Esophagus muscularis mucosa (tissue), 4 donors: ENCODE measurements at places on chromosomes 5 and 9. TPM values are rescaled to one million over a fixed set of nuclear protein-coding genes. Genes with fewer than 3 reads are reported as not detected.
A peak's percentile ranks its signal among the peaks of the same experiment; 100 is the strongest.

- DNase-seq, result no peak
Observed at GRCh38 chr9:130542038-130542437, 37.3 kb upstream of the FUBP3 start.

- no peak for DNase-seq
Observed at GRCh38 chr5:60333005-60333571, 366.9 kb downstream of the DEPDC1B start.

- no peak for DNase-seq
Observed at GRCh38 chr9:135215571-135216161, 128.2 kb downstream of the OLFM1 start.

DNA sequence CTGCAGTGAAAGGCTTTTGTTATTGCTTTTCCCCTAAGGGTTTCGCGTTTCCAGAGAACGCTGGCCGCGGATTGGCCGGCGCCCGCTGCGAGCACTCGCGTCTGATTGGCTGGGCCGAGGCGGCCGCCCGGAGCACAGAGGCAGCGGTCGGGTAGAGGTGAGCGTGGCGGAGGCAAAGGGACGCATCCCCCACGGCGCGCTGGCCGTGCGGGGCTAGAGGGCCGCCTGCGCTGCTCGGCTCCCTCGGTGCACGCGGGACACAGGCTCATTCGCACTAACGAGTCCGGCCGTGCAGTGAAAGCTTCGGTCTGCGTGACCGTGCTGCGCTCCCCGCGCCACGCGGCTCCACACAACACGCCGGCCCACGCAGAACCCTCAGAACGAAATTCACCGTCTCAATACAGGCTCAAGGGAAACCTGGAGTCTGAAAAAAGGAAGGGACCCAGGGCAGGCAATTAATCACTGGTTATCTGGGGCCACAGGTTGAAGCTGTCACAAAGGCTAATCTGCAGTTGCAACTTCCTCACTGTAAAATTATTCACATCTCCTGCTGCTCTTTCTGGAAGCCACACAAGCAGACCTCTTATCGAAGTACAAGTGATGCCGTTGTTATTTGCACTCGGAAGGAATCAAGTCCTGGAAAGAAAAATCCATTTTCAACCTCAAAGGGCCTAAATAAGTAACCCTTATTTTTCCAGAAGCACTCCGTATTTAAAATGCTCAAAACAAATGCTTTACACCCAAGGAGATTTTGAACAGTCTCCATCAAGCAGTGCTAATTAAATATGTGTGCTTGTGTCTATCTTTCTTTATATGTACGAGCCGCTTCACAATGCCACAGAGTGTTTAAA, 94.6 kb downstream of the ZNF608 start:
- peak; percentile 92 for DNase-seq

- no peak for DNase-seq
Observed at GRCh38 chr9:131971482-131972074, 108.1 kb downstream of the MED27 start.

GRCh38 chr5:143879646-143880045, 67.7 kb downstream of the HMHB1 start:
- no peak for DNase-seq

DNA sequence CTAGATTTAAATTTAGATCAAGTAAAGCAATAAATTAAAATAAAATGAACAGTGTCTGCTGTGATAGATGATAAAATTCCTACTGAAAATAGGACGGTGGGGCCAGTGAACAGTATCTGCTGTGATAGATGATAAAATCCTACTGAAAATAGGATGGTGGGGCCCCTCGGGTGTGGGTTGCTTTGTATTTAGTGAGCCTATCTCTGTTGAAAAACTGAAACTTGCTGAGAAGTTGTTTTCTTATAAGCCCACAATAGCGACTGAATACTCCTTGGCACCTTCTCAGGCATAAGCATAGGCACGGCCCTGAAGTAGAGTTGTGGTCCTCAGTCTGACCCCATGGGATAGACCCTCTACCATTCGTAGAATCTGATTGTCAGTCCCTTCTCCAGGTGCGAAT, 5.7 kb downstream of the SDHA start:
- DNase-seq, result no peak

DNA sequence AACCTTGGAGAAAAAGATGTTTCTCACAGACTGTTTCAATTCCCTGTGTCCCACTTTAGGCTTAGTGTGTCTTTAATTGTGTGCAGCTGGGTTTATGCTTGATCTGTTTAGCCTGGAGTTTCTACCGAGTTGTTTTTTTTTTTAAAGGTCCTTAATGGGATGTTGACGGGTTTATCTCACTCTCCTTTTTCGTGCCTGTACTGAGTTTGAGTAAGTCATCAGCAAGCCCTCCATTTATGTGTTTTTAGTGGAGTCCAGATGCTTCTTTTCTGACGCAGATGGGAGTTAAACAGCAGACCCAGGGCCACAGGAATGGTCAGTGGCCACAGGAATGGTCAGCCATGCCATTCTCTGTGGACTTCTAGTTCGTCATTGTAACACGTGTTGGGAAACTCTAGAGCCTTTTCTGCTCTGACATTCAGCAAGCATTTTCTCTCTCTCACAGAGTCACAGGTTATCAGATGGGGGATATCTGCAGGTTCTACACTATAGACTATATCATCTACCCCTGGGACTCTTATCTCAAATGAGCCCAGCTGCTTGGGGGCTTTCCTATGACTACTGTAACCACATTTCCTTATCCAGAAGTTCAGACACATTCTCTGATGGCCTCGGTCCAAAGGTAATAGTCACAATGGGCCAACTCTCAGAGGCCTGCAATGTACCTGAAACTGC, 190.5 kb downstream of the TTLL11 start:
- DNase-seq, result no peak

DNA sequence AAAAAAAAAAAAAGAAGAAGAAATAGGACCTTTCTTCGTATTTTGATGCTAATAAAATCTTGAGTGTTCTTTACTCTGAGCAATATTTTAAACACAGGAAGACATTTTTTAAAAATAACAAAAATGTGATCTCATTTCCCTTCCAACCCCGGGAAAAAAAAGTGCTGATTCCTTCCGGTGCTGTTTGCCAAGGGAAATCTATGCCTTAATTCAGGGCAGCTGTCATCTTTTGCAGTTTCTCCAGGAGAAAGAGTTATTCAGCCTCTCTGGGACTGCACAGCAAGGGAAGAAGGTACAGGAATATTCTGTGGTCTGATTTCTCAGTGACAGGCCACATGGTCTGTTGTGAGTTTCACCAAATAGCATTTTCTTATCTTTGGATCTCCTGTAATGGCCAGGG, 291.9 kb upstream of the IRX1 start:
- no peak for DNase-seq

GRCh38 chr9:124532897-124533296, 25.7 kb upstream of the NR5A1 start:
- no peak for DNase-seq

Gene ZNF618
- 2.3 TPM for total RNA-seq

Gene SGCD
- 38.6 TPM for total RNA-seq

DNA sequence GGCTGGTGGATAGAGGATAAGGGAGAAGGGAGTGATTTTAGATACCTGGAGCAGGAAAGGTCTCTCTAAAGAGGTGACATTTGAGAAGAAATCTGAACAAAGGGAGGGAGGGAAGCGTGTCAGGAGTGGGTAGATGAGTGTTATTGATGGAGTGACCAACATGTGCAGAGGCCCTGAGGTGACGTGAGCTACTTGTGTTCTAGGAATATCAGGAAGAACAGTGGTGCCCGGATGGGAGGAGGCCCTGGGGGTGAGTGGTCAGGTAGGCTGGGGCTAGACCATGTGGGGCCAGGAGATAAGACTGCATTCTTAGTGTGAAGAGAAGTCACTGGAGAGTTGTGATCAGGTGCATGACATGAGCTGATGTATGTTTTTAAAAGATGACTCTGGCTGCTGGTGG, 256.2 kb downstream of the ARHGAP26 start:
- no peak for DNase-seq

DNA sequence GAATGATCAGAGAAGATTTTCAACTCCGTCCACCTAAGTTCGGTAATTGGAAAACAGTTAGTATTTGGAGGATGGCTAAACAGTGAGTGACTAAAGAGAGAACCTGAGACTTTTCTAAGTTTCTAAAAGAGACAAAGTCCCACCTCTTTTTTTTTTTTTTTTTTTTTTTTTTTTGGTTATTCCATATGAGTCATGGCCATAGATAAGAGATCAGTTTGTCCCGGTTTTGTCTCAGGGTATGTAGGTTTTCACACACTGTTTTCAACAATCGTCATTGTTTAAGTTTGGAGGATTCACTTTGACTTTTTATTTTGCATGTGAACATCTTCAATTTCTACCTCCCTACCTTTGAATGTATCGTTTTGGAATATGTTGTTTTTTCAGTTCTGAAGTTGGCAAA, 85.9 kb downstream of the NTRK2 start:
- no peak for DNase-seq

DNA sequence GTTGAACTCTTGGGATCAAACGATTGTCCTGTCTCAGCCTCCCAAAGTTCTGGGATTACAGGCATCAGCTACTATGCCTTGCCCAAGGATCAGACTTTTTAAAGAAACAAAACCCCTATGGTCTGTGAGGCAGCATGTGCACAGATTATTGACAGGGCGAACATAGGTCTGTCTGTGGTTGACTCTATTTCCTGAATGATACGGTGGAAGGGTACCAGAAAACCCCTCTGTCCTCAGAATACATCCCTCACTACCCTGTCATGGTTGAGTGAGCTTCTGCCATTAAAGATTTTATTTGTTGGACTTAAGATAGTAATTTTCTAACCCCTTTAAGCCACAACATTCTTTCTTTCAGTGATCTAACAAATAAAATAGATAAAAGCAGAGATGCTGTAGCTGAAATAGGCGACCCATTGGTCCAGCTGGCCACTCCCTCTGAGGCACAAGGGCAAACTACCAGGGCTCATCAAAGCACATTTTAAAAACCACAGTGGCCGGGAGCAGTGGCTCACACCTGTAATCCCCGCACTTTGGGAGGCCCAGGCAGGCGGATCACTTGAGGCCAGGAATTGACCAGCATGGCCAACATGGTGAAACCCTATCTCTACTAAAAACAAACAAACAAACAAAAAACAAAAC, 84.9 kb upstream of the ANKRD55 start:
- no peak for DNase-seq

DNA sequence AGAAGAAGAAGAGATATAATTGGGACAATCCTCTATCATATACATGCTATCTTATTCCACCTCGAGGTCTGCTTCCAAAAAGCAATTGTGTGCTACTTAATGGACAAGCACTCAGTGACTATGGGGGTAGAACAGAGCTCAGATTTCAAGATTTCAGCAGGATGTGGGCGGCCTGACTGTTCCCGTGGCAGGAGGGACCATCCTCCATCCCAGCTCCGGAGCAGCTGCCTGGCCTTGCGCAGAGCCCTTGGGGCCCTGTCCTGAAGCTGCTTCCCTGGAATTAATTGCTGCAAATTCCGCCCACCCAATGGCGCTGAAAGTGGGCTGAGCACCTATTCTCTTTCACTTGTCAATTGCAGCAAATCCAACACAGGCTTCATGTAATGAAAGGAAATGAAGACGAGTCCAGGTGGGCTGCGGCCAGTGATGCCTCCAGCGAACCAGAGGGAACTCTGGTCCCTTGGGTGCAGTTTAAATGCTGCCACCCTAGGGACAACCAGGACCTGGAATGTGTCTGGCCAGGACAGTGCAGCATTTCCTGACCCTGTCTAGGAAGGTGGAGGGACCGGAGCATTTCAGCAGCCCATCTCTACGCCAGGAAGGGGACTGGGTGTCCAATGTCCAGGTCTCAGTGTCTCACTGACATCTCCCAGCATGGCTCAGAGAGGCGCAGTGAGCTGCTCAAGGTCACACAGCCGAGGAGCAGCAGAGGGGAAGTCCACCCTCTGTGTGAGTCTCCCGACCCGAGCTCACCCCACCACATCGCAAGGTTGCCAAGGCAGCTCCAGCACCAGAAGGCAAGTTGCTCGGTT, 50.5 kb upstream of the FCN1 start:
- no peak for DNase-seq

DNA sequence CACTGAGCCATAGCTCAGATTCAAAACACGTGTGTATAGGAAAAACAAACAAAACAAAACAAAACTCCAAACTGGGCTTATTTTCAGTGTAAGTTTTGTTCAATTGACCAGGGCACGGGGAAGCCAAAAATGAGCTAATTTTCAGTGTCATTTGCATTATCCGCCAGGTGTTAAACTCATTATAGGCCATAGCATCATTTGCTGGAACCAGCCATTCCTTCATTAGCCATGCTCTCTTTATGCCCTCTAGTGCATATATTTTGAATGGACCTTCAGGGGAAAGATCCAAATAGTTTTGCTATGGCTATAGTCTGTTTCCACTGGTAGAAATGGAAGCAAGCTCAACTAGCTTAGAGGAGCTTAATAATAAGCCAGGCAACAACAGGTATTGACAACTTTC, 1205.2 kb upstream of the DMAC1 start:
- no peak for DNase-seq

DNA sequence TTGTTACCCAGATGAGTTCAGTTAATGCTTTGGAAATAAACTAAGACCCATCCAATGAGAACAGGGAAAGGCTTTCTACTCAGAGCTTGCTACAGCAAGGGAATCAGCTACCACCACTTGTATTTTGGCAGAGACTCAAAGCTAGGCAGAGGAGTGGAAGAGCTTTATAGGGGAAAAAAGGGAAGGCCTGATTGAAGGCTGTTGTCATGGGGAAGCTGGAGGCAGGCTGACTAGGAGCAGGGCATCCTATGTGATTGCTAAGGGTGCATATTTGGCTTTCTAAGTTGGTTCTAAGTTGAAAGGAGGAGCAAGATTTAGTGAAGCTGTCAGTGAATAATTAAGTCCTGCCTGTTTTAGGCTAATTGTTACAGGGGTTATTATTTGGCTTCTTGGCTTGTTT, 115.5 kb downstream of the PTTG1 start:
- no peak for DNase-seq

DNA sequence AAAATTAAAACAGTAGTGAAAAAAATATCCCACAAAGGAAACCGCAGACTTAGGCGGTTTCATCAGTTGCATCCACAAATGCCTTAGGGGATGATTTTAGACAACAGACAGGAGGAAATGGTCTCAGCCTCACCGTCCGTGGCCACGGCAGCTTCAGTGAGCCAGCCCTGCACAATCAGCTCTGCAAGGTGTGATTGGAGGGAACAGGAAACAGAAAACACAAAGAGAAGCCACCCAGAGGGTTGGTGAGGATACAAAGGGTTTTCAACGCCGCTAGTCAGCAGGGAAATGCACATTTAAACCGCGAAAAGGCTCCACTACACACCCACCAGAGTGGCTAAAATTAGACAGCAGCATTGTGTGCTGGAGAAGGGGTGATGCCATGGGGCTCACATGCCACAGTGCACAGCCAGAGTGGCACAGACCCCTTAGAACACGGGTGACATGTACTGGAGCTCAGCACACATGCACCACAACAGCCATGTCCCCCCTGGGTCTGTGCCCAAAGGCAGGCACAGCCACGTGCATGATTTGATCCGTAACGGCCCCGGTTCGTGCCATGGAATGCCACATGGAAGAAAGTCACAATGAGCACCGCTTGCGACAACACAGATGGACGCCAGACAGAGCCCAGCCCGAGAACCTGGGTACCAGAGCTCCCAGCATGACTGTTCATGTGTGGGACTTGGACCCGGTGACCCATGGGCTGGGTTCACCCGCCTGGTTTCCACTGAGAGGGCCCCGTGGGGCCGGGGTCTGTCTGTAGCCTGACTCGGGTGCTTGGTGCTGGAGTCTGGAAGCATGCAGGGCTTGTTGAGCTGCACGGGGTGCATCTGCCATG, 18.3 kb upstream of the TERT start:
- DNase-seq, result no peak

Gene FBP1
- total RNA-seq, result 1.8 TPM
